ENCODE measurements at places on chromosomes 16 and 17. TPM values are rescaled to one million over a fixed set of nuclear protein-coding genes. Genes with fewer than 3 reads are reported as not detected.

The IGF2BP1 gene
- not detected for total RNA-seq

- no peak for DNase-seq
These were observed 13.8 kb upstream of the ZNF469 start for GRCh38 chr16:88368994-88369393.

DNA sequence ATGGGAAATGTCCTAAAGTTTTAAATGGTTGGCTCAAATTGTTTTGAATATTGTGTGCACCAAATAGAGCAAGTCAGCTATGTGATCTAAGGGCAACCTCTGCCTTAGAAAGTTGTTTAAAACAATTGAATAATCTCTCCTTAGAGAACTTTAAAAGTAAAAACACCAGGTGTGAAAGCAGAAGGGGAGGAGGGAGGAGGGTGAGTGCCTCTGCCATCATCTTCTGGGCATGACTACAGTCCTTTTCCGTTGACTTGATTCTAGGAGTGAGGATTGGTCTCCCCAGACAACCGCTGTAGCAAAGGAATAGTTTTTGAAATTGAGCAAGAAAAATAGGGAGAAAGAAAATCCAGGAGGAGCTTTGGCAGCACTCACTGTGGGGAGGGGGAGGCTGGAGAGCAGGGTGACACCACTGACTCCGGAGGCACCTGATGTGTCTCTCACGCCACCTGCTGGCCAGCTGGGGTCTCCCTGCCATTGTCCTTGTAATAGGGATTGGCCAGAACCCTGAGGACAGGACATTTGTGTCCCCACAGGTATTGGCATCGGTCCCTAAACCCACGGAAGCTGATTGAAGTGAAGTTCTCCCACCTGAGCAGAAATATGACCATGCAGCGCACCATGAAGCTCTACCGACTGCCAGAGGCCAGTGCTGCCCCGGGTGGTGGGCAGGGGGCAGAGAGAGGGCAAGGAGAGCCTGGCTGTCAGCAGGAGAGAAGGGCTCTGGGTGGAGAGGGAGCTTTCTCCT is 33.3 kb downstream of the PLCD3 start:
- DNase-seq = peak; percentile 93

GRCh38 chr16:23245268-23245667 is 56.8 kb upstream of the SCNN1B start:
- no peak for DNase-seq

The EVPLL gene
- total RNA-seq = 1.1 TPM

- no peak for DNase-seq
These were observed 436.4 kb upstream of the DYNLRB2 start for GRCh38 chr16:80104401-80104800.

- DNase-seq = no peak
These were observed 8.1 kb downstream of the CES4A start for GRCh38 chr16:66996324-66996982.

The DRG2 gene
- total RNA-seq = 90.6 TPM

GRCh38 chr16:83932304-83932703 is 20.7 kb upstream of the OSGIN1 start:
- DNase-seq = no peak

DNA sequence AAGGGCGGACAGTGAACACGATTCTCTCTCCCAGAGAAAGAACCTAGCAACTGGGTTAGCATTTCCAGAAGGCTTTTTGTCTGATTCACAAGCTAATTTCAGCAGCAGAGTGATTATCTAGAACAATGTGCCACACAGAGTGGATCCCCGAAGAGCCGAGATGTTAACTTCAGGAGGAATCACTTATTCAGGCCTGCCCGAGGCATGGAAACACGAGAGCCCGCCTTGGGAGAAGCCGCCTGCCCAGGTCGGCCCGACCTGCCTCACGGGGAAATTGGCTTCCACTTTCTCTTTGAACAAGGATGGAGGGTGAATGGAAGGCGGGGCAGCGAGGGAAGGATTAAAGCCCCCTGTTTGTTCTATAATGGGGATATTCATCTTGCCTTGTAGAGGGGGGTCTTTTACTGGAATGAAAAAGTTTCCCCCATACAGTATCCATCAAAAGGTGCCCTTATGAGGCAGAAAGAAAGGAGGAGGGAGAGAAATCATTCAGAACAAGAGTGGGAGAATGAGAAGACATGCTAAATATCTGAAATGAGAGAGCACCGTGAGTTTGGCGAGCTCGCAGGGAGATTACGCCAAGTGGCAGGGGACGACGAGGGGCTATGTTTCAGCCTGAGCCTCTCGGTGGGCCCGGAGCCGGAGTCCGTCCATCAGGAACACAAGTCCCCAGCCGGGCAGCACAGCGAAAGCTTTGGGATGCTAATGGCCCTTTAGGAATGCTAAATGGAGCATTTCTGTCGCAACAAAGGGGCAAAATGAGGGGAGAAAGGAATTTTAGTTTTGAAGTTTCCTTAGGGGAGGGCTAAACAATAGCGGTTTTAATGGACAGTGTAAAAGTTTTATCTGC is 33.0 kb downstream of the NTN1 start:
- no peak for DNase-seq

All from transverse colon (tissue), 4 donors.